ENCODE measurements at places on chromosomes 3 and 15.

DNA sequence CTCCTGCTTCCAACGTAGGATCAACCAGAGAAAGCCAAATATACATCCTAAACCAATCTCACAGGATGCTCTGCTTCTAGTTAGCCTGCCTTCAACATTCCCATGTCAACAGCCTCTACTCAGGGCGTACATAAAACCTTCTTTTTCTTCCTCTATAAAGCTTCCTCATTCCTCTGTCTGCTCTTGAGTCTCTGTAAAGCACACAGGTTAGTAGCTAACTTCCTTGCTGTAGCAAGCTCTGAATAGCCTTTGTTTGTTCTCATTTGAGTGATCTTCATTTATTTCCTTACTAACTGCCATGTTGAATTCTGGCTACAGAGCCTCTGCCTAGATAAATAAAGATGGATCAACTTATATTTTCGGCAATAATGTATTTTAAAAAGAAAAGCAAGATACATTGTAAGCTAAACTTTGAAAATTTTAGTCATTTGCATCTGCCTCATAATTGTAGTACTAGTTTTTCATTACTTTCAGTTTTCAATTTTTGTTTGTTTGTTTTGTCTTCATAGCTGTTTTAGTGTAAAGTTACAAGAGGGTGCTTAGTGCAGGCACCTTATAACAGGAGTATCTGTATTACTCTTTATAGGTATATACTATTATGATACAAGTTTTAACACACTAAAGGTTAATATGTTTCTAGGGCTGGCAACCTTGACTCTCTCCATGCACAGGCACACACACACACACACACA, 498.2 kb downstream of the PYDC2 start:
- no peak for DNase-seq

DNA sequence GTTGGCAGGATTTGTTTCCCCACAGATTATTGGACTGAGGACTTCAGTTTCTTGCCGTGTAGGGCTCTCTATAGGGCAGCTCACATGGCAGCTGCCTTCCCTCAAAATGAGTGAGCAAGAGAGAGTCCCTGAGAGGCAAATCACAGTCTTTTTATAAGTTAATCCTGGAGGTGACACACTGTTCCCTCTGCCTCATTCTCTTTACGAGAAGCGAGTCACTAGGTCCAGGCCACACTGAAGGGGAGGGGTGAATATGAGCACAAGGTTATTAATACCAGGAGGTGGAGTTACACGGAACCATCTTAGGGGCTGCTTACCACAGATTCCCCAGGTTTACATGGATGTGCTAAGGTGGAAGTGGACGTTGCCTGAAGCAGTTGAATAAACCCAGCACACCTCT, 77.0 kb downstream of the LPP start:
- DNase-seq = no peak

DNA sequence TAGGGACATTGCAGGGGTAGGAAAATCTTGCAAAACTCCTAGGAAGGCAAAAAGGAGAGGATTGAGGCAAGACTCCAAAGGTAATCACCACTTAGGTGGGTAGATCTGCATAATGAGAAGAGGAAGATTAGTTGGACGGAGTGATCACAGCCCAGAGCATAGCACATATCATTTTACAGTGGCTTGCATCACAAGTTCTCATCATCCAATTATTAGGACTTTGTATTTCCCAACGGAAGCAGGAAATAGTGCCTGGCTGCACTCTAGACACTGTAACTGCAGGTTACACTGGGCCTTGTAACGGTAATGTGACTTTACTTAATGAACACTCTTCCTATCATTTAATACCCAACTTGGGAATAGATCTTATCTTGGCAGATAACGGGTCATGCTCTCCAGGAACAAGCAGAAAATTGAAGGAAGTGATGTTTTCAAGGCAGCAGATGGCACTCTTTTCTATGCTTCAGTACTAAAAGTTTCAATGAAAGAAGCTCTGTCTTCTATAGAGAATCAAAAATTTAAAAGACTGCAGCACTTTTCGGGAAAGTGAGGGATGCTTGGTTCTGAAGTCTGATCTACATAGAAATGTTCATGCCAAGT, 101.9 kb upstream of the KCNMB2 start:
- no peak for DNase-seq

- no peak for DNase-seq
Observed at GRCh38 chr3:120263792-120264191, 21.2 kb downstream of the GPR156 start.

GRCh38 chr3:23341147-23341838, 138.2 kb downstream of the UBE2E2 start:
- no peak for DNase-seq

DNA sequence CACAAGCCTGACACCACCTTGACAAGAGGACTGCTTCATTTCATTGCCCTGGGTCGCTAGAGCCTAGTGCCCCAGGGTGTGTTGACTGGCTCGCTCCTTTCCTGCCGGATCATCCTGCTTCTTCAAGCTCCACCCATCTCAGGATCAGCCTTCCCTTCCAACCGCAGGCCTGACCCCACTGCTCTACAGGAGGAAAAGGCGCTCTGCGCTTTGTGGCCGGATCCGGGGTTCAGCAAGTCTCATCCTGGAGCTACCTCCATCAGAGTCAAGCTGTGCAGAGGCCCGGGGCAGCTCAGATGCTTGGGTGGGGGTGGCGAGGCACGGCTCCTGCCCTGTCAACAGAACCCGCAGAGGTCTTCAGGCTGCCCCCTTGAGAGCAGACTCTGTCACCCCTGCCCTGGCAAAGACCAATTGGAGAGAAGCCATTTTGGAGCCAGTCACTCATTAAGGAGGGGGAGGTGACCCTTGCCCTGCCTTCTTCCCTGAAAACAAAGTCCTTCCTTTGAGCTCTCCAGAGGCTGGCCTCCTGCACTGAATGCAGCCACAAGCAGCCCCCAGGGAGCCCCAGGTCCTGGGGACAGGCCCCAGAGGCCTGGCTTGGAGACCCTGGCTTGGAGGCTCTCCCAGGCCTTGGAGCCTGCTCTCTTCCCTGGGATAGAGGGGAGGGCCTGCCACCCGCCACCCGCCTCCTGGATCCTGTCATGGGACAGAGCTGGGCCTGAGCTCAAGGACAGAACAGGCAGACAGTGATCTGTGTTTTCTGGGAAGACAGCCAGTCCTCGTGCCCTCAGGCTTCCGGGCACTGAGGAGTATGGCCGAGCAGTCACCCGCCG, 80.3 kb downstream of the CPN2 start:
- DNase-seq = no peak

DNA sequence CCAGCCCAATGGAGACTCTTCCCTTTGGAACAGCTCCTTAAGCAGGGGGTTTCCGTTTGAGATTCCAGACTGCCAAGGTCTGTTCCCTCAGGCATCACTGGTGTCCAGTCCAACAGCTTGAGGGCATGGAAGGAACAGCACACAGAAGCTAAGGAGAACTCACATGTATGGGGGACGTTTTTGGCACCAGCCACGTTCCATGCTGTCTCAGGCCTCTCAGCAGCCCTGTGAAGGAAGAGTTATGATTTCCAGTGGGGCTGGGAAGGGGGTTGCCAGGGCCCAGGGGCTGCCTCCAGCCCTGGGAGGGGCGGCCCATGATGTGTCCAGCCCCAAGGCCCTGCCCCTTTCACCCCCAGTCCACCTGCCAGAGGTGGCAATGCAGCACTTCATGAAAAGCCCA, 7.5 kb upstream of the RHO start:
- no peak for DNase-seq

DNA sequence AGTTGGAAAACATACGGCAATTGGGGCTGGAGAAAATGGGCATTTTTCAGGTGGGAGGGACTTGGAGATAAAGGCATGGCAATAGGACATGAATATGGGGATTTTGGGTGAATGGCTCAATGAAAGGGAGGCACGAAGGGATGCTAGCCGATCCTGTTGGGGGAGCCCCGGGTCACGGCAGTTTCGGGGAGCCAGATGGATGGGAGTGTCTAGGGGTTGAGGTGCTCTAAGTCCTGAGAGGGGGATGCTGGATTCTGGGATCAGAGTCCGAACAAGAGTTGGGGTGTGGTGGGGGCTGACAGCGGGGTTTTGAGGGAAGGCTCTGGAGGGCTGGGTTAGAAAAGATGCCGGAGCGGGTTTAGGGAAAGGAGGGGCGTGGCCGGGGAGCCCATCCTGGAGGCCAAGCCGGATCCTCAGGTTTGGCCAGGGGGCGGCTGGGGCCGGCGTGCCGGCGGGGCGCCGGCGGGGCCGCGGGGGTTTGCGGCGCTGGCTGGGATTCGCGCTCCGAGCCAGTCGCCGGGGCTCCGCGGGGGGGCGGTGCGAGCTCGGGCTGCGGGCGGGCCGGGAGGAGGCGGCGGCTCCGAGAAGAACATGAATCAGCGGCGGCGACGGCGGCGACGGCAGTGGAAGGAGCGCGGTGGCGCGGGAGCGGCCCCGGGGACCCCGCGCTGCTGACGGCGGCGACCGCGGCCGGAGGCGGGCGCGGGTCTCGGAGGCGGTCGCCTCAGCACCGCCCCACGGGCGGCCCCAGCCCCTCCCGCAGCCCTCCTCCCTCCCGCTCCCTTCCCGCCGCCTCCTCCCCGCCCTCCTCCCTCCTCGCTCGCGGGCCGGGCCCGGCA, at the start of gene TYRO3:
TYRO3 (plus strand) TSS at position 813 of the 839 bp plus-strand sequence. CDS start 46 bp downstream, outside the sequence.
- no peak for DNase-seq

DNA sequence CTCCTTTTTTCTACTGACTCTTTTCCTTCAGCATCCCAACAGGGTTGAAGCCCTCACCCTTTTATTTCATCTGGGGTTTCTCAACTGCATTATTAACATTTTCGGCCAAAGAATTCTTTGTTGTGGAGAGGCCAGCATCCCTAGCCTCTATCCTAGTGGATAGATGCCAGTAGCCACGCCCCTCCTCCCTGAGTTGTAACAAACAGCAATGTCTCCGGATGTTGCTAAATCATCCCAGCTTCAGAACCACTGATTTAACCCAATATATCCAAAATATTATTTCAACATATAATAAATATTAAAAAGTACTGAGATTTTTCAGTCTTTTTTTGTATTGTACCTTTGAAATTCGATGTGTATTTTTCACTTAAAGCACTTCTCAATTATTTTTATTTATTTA, 2.0 kb upstream of the RNF111 start:
- DNase-seq = no peak

DNA sequence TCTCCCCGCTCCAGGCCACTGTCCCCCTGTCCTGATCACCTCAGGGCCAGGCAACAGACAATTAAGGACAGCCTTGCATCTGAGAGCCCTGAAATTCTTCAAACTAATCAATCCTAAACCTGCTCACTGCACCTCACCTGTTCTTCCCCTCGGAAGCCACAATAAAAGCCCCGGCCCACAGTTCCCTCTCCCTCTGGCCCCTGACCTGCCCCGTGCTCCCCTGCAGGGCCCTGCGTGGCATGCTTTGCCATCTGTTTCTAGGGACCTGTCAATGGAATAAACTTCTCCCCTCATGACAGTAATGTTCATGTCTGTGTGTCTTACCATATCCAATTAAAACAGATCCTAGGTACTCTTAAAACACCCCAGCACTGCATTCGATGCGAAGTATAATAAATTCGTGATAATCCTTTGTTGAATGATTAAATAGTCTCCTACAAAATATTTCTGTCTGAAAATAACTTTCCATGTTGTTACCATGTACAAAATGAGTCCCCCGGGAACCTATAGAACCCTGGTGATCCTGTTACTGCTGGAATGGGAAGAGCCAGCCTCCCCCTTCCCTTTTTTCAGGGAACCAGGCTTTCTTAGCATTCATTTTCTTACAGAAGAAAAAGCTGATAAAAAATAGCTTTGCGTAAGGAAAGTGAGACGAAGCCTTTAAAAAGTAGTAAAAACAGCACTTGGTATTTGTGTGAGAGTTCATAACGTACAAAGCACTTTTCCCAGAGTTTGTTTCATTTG, 59.0 kb downstream of the ABTB1 start:
- DNase-seq = no peak

Measured in cortex of kidney (tissue), 1 donor.